Aorta (tissue), 5 donors: ENCODE measurements at places on chromosomes 3 and 15. TPM values are rescaled to one million over a fixed set of nuclear protein-coding genes. Genes with fewer than 3 reads are reported as not detected.

The TUSC2 gene
- 18.9 TPM for total RNA-seq

The GPR15 gene
- not detected for total RNA-seq

GRCh38 chr15:100602823-100603393, 519 bp downstream of the ASB7 start:
- H3K4me3 ChIP-seq, result peak overlapping the region; percentile 58
- H3K36me3 ChIP-seq, result no peaks in the 10 kb centered on the region
- H3K27ac ChIP-seq, result no peak overlapping the region
- no peak for DNase-seq
- H3K4me1 ChIP-seq, result no peaks in the 10 kb centered on the region
- no peaks in the 10 kb centered on the region for H3K27me3 ChIP-seq

DNA sequence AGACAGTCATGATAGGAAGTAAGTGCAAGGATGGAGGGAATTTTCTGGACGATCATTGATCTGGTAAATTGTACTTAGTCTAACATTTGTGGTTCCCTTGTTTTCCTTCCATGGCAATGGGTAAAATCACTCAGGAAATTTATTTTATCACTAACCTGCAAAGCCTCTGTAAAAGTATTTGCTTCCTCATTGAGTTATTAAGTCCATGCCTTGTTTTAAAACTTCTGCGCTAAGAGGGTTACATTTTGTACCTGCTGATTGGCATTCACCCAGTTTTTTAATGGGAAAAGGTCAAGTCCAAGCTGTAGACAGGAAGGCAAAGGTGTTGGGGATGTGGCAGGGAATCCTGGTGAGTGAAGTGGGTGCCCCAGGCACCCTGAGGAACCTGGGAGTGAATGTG, 146.2 kb upstream of the NR2F2 start:
- H3K27me3 ChIP-seq, result no peaks in the 10 kb centered on the region
- no peak for DNase-seq
- H3K36me3 ChIP-seq, result no peaks in the 10 kb centered on the region
- H3K27ac ChIP-seq, result no peak overlapping the region
- no peak overlapping the region for H3K4me3 ChIP-seq

DNA sequence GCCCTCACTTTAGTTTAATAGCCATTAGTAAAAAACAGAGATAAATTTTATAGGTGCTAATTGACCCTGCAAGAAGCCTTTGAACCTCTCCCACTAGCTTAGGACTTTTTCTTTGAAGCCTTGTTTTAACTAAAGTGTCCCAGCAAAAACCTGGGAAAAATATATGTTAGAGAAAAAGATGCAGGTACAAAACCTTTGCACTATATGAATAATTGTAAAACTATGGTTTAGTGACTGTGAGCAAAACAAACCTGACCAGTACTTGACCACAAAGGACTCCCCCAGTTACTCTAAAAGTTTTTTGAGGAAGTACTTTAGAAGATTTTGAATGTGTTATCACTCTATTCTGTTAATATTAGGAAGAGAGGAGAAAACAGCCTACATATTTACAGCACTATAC, 123.3 kb upstream of the TP63 start:
- no peaks in the 10 kb centered on the region for H3K4me1 ChIP-seq
- no peak overlapping the region for H3K27ac ChIP-seq
- H3K4me3 ChIP-seq, result no peak overlapping the region
- H3K36me3 ChIP-seq, result no peaks in the 10 kb centered on the region
- DNase-seq, result no peak

- no peaks in the 10 kb centered on the region for H3K36me3 ChIP-seq
- H3K27ac ChIP-seq, result no peak overlapping the region
- no peak for DNase-seq
- no peak overlapping the region for H3K4me3 ChIP-seq
These were observed 61.0 kb downstream of the KLF13 start for GRCh38 chr15:31387479-31388118.

DNA sequence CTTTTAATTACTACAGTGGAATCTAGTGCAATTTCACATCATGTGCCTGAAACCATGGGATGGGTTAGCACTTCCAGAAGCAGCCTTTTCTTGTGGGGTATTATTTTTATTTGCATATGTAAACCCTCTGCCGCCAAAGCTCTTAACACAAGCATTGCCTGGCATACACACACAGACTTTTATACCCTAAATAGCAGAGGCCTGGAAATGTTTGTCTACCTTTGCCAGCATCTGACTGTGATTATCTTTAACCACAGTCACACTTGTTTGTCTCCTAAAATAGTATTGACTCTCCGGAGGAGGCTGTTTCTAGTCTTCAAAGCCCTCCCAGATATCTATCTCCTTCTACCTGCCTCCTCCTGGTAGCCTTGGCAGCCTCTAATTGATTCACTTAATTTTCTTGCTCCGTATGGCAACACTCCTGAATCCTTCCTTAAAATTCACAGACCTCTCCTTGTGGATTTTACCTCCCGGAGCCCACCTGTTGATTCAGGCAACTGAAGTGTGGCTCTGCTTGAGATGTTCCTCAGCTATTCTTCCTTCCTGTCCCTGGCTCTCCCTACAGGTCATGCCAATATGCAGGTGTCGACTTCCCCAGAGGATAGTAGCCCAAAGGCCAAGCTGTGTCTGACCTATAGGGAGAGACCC, 127.1 kb upstream of the UMPS start:
- peaks cover 4% of the 10 kb centered on the region for H3K4me1 ChIP-seq
- no peak for DNase-seq
- no peaks in the 10 kb centered on the region for H3K36me3 ChIP-seq
- no peaks in the 10 kb centered on the region for H3K27me3 ChIP-seq
- no peak overlapping the region for H3K4me3 ChIP-seq
- H3K27ac ChIP-seq, result no peak overlapping the region

The CLCN2 gene
- total RNA-seq, result 6.5 TPM

- H3K4me3 ChIP-seq, result no peak overlapping the region
- H3K27me3 ChIP-seq, result no peaks in the 10 kb centered on the region
- no peak overlapping the region for H3K27ac ChIP-seq
- no peak for DNase-seq
- no peaks in the 10 kb centered on the region for H3K36me3 ChIP-seq
These were observed 138.6 kb downstream of the LSAMP start for GRCh38 chr3:116306720-116307119.

DNA sequence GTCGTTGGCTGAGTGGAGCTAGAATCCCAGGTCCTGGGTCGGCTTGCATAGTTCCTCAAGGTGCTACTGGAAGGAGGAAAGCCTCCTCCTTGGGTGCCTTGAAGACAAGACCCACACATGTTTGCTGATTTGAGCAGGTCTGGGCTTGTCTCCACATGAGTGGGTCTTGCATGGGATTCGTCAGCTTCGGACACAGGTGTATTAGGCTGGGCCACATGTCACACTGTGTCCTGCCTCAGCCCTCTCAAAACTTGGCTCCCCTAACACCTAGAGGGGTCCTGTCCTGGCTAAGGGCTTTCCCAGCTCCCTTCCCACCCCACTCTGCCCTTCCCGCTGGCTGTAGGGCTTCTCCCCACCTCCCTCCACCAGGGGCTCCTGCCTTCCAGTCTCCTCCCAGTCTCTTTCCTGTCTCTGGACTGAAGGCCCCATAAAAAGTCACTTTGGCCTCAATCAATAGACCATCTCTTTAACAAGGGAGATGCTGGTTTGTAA, 73.0 kb upstream of the ADPGK start:
- DNase-seq, result no peak
- H3K4me3 ChIP-seq, result no peak overlapping the region
- H3K36me3 ChIP-seq, result no peaks in the 10 kb centered on the region
- no peaks in the 10 kb centered on the region for H3K27me3 ChIP-seq
- no peak overlapping the region for H3K27ac ChIP-seq
- H3K4me1 ChIP-seq, result no peaks in the 10 kb centered on the region

The GOLGA6A gene
- not detected for total RNA-seq

The XYLB gene
- total RNA-seq, result 2.2 TPM

GRCh38 chr3:123813876-123814275, 70.3 kb downstream of the MYLK start:
- DNase-seq, result no peak
- H3K36me3 ChIP-seq, result no peaks in the 10 kb centered on the region
- no peaks in the 10 kb centered on the region for H3K27me3 ChIP-seq
- no peak overlapping the region for H3K27ac ChIP-seq
- H3K4me1 ChIP-seq, result peaks cover 7% of the 10 kb centered on the region
